MV-4-11 (cell line): ENCODE measurements at places on chromosomes 12 and 14.
A peak's percentile ranks its signal among the peaks of the same experiment; 100 is the strongest.

DNA sequence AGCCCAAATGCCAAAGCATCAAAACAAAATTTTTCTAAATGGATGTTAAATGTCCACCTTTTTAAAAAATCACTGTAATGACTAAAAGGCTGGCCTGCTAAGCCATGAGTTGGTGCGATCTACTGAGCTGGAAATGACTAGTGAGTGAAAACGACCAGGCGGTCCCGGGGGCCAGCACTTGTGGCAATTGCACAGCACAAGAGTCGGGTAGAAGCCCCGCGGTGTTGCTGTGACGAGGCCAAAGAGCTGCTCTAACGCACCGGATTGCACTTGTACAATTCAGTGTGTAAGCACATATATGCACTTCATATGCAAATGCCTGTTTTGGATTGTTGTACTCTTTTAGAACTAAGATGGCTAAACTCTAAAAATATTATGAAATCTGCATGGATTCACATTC is 64.1 kb upstream of the DYNC1H1 start:
- DNase-seq: no peak

DNA sequence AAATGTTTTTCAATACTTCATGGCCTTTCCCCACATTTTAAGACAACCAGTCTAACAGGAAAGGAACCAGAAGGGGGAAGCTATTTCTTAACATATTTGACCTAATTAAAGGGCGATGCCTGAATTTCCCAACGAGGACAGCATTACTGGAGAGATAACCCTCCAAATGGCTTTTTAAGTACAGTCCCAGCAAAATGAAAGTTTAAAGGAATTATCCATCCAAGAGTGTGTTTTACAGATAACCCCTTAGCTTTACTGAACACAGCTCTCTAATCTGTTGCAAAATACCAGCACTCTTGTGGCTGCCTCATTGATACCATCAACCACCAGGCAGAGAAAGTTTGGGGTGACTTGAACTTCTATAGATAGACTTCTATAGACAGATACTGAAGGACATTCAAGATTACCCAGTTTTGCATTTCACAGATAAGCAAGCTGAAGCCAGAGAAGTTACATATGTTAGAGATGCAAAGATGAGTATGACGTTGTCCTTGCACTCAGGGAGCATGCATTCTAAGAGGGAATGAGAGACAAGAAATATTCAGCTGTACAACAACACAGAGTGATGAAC is 41.3 kb upstream of the DUSP6 start:
- DNase-seq: peak; percentile 19

DNA sequence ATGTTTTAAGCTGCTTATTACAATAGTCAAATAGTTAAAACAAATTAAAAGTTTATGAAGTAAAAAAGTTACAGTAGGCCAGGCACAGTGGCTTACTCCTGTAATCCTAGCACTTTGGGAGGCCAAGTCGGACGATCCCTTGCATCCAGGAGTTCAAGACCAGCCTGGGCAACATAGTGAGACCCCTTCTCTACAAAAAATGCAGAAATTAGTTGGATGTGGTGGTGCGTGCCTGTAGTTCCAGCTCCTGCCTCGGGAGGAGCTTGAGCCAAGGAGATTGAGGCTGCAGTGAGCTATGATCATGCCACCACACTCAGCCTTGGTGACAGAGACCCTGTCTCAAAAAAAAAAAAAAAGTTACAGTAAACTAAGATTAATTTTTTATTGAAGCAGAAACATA is 142.6 kb downstream of the MIPOL1 start:
- no peak for DNase-seq

DNA sequence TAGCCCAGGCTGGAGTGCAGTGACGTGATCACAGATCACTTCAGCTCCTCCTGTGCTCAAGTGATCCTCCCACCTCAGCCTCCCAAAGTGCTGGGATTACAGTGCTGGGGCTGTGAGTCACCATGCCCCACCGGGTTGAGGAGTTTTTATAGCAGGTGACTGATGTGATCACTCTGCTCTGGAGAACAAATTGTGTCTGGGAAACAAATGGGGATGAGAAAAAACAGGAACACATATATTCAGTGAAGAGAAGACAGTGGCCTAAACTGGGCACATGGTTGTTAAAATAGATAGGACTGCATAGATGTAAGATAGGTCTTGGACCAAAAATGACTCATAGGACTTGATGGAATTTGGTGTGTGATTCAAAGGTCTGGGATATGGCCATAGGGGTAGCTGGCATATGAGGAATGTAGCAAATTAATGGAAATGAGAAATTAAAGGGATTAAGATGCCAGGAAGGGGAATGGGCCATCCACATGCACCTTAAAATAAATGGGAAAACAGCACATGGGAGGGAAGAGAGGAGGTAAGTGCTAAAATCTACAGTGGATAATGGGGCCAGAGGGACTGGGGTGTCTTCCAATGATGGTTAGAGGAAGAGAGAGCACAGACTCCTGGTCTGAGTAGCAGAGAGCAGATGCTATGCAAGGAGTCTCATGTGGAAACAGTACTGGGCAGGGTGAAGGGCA is 11.2 kb downstream of the BCAT1 start:
- DNase-seq: no peak

DNA sequence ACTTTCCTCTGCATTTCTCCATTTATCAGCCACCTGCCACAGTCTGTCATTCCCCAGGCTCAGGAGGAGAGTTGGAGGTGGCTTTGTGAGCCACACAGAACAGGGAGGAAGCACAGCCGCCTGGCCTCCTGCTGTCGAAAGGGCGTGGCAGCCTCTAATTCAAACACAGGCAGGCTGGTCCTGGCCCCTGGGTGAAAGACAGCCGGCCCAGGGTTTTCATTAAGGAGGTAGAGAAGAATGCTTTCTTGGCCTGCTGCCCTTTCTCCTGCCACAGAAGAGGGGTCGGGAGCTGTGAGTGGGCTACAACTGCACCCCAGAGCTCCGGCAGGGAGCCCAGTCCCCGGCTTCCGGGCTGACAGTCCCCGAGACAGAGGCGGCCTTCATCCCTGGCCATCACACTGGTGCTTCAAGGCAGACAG is 108.6 kb upstream of the FZD10 start:
- no peak for DNase-seq

GRCh38 chr14:57038689-57039088 is 228.4 kb upstream of the OTX2 start:
- peak; percentile 35 for DNase-seq

GRCh38 chr12:47652521-47653234 is 53.2 kb downstream of the RPAP3 start:
- peak; percentile 15 for DNase-seq

- no peak for DNase-seq
These were observed 59.1 kb downstream of the FBXW8 start for GRCh38 chr12:116969615-116970585.

DNA sequence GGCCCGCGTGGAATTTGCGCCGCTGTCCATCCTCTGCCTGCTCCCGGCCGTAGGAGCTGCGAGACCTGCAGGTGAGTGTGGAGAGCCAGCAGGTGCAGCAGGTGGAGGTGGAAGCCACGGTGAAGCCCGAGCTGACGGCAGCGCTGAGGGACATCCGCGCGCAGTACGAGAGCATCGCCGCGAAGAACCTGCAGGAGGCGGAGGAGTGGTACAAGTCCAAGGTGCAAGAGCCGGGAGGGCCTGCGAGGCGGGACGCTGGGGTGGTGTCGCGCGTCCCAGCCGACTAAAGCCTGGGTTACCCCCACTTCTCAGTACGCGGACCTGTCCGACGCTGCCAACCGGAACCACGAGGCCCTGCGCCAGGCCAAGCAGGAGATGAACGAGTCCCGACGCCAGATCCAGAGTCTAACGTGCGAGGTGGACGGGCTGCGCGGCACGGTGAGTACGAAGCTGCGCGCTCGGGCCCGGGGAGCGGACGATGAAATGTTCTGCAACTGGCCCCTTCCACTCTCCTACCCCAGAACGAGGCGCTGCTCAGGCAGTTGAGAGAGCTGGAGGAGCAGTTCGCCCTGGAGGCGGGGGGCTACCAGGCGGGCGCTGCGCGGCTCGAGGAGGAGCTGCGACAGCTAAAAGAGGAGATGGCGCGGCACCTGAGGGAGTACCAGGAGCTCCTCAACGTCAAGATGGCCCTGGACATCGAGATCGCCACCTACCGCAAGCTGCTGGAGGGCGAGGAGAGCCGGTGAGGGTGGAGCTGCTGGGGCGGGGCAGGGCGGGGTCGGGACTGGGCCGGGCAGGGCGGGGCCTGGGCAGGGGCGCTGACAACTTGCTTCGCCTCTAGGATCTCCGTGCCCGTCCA is 2.1 kb downstream of the PRPH start:
- no peak for DNase-seq

GRCh38 chr14:69204753-69205152 is 13.5 kb downstream of the EXD2 start:
- no peak for DNase-seq

DNA sequence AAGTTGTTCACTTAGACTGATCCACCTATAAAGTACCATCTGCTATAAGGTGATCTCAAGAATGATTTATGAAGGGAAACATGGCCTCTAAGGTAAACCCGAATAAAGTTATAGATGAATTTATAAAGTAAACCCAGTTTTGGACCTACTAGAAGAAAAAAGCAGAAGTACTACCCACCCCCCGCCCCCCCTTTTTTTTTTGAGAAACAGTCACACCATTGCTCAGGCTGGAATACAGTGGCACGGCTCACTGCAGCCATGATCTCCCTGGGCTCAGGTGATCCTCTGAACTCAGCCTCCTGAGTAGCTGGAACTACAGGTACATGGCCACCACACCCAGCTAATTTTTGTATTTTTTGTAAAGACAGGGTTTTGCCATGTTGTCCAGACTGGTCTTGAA is 3.9 kb downstream of the ENTPD5 start:
- DNase-seq: no peak

GRCh38 chr12:111838353-111838752 is 3.7 kb upstream of the MAPKAPK5 start:
- no peak for DNase-seq

DNA sequence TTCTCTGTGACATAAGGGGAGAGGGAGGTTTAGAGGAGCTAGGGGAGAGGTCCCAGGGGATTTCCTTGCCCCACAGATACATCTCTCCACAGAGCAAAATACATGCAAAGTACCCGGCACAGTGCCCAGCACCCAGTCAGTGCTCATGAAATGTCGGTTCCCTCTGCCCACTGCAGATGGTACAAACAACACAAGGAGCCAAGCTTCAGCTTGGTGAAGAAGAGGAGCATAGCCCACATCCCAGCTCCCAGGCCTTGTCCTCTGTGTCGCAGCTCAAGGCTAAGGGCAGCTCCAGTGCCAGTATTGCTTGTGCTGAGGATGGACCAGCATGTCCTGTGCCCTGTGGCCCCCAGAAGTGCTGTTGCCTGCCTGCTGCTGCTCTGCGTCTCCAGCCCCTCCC is 35.0 kb upstream of the FKBP4 start:
- DNase-seq: no peak

DNA sequence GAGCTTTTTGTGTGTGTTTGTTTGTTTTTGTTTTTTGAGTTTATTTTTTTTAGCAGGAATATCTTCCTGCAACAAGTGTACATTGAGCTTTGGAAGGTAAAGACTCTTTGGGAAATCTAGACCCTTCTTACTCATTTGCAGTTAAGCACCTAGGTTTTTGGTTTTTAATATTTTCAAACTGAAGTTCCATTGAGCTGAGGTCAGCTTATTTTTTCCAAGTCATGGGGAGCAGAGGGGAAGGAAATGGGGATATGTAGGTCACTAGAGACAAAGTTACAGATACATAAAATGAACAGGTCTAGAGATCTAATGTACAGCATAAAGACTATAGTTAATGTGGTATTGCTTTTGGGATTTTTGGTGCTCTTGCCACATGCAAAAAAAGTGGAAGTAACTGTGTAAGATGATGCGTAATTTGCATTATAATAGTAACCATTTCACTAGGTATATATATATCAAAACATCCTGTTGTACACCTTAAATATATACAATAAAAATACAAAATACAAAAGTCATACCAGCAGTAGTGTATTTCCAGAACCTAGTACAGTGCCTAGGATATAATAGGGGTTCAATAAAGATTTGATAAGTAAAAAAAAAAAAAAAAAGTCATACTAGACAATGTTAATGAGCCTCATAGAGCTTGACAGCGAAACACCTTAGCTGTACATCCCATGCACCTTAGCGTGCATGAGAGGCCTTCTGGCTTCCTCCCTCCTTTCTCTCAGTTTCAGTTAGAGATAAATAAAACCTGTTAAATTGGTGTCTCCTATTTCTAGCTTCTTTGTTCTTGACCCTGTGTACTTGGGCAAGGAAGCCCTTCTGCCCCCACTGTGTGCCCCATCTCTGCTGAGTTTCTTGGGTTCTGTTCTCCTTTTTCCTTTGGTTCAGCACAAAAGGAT is 22.7 kb downstream of the CGRRF1 start:
- DNase-seq: no peak

- DNase-seq: no peak
These were observed 138.6 kb upstream of the LGR5 start for GRCh38 chr12:71300772-71301675.

DNA sequence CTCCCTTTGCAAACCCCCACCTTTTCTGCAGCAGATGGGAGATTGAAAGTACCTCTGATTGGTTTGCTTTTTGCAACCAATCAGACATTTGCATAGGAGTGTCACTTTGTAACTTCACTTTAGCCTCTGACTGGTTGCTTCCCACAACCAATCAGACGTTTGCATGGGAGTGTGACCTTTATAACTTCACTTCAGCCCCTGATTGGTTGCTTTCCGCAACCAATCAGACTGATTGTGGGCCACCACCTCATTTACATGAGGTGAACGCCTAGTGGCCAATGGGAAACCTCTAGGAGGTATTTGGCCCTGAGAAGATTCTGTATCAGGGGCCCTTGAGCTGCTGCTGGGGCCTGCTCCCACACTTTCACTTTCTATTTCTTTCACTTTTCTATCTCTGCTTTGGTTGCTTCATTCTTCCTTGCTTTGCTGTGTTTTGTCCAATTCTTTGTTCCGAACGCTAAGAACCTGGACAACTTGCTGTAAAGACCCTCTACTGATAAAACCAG is 106.0 kb upstream of the PRICKLE1 start:
- DNase-seq: peak; percentile 77

GRCh38 chr14:24673534-24674203 is 39.7 kb upstream of the GZMB start:
- DNase-seq: peak; percentile 84

DNA sequence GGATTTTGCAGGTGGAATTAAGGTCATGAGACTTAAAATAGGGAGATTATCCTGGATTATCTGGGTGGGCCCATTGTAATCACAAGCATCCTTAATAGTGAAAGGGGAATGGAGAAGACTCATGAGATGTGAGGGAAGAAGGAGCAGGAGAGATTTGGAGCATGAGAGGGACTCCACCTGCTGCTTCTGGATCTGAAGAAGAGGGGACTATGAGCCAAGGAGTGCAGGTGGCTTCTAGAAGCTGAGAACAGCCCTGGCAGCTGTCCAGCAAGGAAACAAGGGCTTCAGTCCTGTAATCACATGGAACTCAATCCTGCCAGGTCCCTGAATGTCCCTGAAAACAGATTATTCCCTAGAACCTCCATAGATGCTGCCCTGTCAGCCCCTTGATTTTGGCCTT is 67.8 kb downstream of the PELI2 start:
- no peak for DNase-seq

DNA sequence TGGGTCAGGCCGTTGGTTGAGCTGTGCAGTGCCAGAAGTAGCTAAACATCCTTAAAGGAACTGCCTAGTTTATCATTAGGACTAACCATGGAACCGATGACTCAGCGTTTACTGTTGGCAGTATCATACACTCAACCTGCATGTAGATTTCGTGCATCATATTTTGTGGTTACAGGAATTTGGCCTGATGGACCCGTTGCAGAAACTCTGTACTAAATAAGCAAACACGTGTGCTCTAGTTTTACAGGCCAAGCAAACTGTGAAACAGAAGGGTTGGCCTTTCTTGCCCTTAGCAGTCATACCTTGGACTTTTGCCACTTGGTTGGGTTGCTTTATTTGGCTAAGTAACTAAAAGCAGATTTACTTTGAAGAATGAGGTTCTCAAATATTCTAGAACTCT is 35.6 kb downstream of the DGLUCY start:
- no peak for DNase-seq
